Stromal cell of bone marrow (primary cell): ENCODE measurements at places on chromosomes 1 and 21.

- DNase-seq = peak; percentile 25
Observed at GRCh38 chr1:245197911-245198379, 43.2 kb downstream of the KIF26B start.

GRCh38 chr1:218468711-218469110, 123.6 kb downstream of the TGFB2 start:
- DNase-seq = no peak

GRCh38 chr1:231396643-231397042, 25.4 kb downstream of the EGLN1 start:
- no peak for DNase-seq

GRCh38 chr1:230123280-230124185, 56.5 kb downstream of the GALNT2 start:
- DNase-seq = no peak

- peak; percentile 3 for DNase-seq
Observed at GRCh38 chr1:77639056-77639455, 43.4 kb downstream of the ZZZ3 start.

DNA sequence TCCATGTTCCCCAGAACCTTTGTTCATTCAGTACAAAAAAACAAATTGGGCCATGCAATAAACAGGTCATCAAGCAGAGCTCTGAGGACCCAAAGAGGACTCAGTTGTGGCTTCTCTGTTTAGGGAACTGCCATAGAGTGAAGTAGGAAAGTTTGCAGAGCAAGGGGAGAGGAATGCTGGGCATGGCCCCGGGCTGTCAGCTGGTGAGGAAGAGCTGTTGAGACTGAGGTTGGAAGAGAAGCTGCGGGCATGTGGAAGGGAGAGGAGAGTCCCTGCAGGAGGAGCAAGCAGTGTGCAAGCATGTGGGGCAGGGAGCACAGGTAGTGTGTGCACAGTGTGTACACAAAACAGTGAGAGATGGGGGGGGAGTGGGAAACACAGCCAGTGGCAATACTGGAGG, 71.8 kb downstream of the NTPCR start:
- DNase-seq = no peak

- DNase-seq = no peak
Observed at GRCh38 chr1:25150985-25151495, 81.3 kb downstream of the SYF2 start.
